Gastrocnemius medialis (tissue), 4 donors: ENCODE measurements at places on chromosomes 5 and 9. TPM values are rescaled to one million over a fixed set of nuclear protein-coding genes. Genes with fewer than 3 reads are reported as not detected.
A peak's percentile ranks its signal among the peaks of the same experiment; 100 is the strongest.

DNA sequence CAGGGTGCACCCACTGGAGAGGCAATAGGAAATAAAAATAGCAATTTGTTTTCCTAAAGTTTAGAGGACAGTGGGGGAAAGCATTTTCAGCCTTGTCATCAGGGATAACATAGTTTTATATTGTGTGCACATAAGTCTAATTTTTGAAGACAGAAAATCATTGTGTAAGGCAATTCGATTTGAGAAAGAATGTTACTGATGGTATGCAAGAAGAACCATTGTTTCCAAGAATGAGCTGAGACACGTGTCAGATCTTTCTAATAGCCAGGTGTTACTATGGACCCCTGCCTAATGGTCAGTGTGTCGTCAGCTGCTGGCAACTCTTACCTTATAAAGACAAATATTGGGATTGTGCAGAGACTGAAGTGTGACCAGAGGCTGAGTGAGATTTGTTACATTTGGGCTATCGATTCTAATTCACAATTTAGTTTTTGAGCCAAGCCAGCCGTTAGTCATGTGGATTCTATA, 67.1 kb upstream of the PPP2R2B start:
- H3K27ac ChIP-seq = no peak overlapping the region
- H3K36me3 ChIP-seq = no peaks in the 10 kb centered on the region
- H3K4me1 ChIP-seq = no peaks in the 10 kb centered on the region
- H3K4me3 ChIP-seq = no peak overlapping the region

DNA sequence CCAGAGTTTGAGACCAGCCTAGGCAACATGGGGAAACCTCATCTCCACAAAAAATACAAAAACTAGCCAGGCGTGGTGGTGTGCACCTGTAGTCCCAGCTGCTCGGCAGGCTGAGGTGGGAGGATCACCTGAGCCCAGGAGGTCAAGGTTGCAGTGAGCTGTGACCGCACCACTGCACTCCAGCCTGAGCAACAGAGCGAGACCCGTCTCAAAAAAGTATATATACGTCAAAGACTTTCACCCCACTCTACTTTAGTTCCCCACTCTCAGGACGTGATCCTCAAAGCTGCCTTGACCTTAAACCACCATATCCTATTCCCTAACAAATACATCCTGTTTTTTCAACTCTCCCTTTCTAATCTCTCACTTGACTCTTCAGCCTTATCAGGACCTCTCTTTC, 41.0 kb downstream of the PCDHGC5 start:
- no peak for DNase-seq
- H3K36me3 ChIP-seq = no peaks in the 10 kb centered on the region
- no peak overlapping the region for H3K4me3 ChIP-seq
- peaks cover 32% of the 10 kb centered on the region for H3K4me1 ChIP-seq
- peak overlapping the region; percentile 79 for H3K27ac ChIP-seq
- H3K27me3 ChIP-seq = no peaks in the 10 kb centered on the region

- no peaks in the 10 kb centered on the region for H3K4me1 ChIP-seq
- H3K27ac ChIP-seq = no peak overlapping the region
- peaks cover 73% of the 10 kb centered on the region for H3K36me3 ChIP-seq
- DNase-seq = peak; percentile 3
- no peaks in the 10 kb centered on the region for H3K27me3 ChIP-seq
- H3K4me3 ChIP-seq = no peak overlapping the region
Observed at GRCh38 chr5:882253-883183, 10.1 kb downstream of the BRD9 start.

- no peak overlapping the region for H3K4me3 ChIP-seq
- H3K27me3 ChIP-seq = no peaks in the 10 kb centered on the region
- H3K4me1 ChIP-seq = no peaks in the 10 kb centered on the region
- H3K27ac ChIP-seq = no peak overlapping the region
- no peaks in the 10 kb centered on the region for H3K36me3 ChIP-seq
Observed at GRCh38 chr9:120344230-120344629, 235.7 kb downstream of the CDK5RAP2 start.

DNA sequence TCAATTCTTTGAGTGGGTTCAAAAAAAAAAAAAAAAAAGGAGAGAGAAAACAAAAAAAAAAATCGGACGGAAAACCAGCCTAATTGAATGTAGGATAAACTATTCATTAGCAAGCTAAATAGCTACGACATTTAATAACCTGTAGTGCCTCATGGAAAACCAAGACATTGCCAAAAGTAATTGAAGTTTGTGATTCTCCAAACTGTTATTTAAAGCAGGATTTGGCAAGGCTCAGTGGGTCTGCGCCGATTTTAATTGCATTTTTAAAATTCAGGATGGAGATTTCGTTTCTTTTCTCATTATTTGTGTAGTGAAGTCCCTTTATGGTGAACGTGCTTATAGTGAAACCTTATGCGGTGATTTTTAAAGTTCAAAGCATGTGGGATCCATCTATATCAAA, 127.2 kb upstream of the NFIB start:
- H3K4me1 ChIP-seq = peaks cover under 1% of the 10 kb centered on the region
- no peaks in the 10 kb centered on the region for H3K27me3 ChIP-seq
- H3K36me3 ChIP-seq = no peaks in the 10 kb centered on the region
- DNase-seq = no peak
- H3K4me3 ChIP-seq = no peak overlapping the region

DNA sequence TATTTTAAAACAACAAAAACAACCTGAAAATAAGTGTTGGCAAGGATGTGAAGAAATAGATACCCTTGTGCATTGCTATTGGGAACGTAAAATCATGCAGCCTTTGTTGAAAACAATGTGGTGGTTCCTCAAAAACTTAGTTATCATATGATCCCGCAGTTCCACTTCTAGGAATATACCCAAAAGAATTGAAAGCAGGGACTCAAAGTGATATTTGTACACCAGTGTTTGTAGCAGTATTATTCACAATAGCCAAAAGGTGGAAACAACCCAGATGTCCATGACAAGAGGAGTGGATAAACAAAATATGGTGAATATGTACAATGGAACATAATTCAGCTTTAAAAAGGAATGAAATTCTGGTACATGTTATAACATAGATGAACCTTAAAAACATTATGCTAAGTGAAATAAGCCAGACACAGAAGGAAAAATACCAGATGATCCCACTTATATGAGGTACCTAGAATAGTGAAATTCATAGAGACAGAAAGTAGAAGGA, 29.0 kb downstream of the IRF1 start:
- DNase-seq = no peak
- no peak overlapping the region for H3K27ac ChIP-seq
- H3K36me3 ChIP-seq = no peaks in the 10 kb centered on the region
- no peaks in the 10 kb centered on the region for H3K27me3 ChIP-seq
- H3K4me1 ChIP-seq = peaks cover 44% of the 10 kb centered on the region
- H3K4me3 ChIP-seq = no peak overlapping the region

DNA sequence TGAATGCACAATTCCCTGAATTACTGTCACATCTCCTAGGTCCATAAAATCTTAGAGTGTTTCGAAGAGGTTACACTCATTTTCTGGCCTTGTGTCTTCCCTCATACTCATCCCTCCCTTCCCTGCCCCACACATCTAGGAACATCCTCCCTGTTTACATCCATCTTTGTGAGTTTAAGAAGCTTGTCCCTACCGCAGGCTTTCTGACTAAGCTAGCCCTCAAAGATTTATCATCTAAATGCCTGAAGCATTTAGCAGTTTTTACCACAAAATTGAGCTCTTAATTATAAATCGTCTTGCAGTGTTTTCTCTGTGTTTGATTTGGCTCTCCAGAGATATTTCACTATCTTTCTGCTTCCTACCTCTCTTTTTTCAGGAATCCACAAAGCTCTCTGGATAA, 374.8 kb downstream of the KIAA0825 start:
- no peak overlapping the region for H3K27ac ChIP-seq
- no peak for DNase-seq
- H3K4me1 ChIP-seq = no peaks in the 10 kb centered on the region
- no peaks in the 10 kb centered on the region for H3K27me3 ChIP-seq

- H3K27ac ChIP-seq = no peak overlapping the region
- H3K4me3 ChIP-seq = no peak overlapping the region
- H3K36me3 ChIP-seq = no peaks in the 10 kb centered on the region
- H3K4me1 ChIP-seq = peaks cover 36% of the 10 kb centered on the region
- H3K27me3 ChIP-seq = no peaks in the 10 kb centered on the region
Observed at GRCh38 chr9:106753155-106753671, 109.8 kb upstream of the ZNF462 start.

GRCh38 chr5:173315495-173316338, 12.5 kb downstream of the STC2 start:
- H3K27me3 ChIP-seq = no peaks in the 10 kb centered on the region
- no peaks in the 10 kb centered on the region for H3K36me3 ChIP-seq
- H3K4me3 ChIP-seq = no peak overlapping the region
- DNase-seq = no peak
- peak overlapping the region; percentile 34 for H3K27ac ChIP-seq
- peaks cover 8% of the 10 kb centered on the region for H3K4me1 ChIP-seq

- no peaks in the 10 kb centered on the region for H3K27me3 ChIP-seq
- no peak overlapping the region for H3K27ac ChIP-seq
- no peak for DNase-seq
- no peak overlapping the region for H3K4me3 ChIP-seq
- H3K4me1 ChIP-seq = no peaks in the 10 kb centered on the region
- H3K36me3 ChIP-seq = no peaks in the 10 kb centered on the region
Observed at GRCh38 chr5:43774881-43775399, 172.0 kb downstream of the NNT start.

DNA sequence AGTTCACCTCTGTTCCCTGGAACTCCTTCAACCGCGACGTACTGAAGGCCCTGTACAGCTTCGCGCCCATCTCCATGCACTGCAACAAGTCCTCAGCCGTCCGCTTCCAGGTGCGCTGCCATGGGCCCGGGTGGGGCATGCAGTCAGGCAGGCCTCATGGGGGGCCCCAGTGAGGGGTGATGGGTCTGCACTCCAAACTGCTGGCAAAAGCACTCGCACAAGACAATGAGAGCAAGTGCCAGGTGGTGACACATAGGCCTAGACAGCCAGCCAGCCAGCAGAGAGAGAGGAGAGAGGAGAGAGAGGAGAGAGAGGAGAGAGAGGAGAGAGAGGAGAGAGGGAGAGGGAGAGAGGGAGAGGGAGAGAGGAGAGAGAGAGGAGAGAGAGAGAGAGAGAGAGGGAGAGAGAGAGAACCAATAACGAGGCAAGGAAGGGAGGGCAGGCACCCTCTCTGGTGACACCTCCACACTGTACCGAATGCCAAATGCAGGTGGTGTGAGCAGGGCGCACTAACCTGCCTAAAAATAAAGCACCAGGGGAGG, 21.0 kb downstream of the DBH start:
- H3K27ac ChIP-seq = no peak overlapping the region
- no peaks in the 10 kb centered on the region for H3K4me1 ChIP-seq
- H3K36me3 ChIP-seq = no peaks in the 10 kb centered on the region
- no peak overlapping the region for H3K4me3 ChIP-seq
- peaks cover 57% of the 10 kb centered on the region for H3K27me3 ChIP-seq
- no peak for DNase-seq

GRCh38 chr9:1298046-1298445, 247.9 kb downstream of the DMRT2 start:
- no peak for DNase-seq
- no peaks in the 10 kb centered on the region for H3K36me3 ChIP-seq
- H3K27ac ChIP-seq = no peak overlapping the region
- no peaks in the 10 kb centered on the region for H3K4me1 ChIP-seq
- H3K4me3 ChIP-seq = no peak overlapping the region
- no peaks in the 10 kb centered on the region for H3K27me3 ChIP-seq

DNA sequence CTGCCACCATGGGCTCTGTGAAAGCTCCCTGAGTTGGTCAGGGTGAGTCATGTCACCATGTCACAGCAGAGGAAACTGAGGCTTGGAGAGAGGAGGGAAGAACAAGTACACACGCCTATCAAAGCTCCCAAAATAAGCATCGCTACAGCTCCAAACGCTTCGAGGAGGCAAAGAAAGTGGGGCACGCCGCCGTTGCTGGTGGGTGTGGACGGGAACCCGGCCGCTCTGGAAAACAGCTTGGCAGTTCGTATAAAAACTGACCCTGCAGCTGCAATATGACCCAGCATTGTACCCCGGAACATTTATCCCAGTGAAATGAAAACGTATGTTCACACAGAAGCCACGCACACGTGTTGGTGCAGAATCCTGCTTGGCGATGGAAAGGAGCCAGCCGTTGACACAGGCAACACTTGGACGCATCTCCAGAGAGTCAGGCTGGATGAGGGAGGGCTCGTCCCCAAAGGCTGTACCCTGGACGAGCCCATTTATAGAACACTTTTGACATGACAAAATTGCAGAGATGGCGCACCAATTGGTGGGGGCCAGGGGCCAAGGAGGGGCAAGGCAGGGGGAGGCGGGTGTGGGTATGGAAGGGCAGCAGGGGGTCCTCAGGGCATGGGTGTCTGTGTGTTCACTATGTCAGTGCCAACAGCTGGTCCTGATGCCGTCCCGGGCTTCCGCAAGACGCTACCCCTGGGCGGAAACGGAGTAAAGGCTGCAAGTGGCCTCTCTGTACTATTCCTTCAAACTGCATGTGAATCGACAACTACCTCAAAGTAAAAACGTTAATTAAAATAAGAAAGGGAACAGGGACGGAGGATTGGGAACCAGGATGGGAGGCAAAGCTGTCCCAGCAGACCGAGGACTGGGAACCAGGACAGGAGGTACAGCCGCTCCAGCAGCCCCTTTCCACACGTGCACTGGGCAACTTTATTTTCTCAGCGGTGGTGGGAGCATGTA, 173.0 kb downstream of the OLFM1 start:
- H3K4me3 ChIP-seq = no peak overlapping the region
- no peak for DNase-seq
- H3K27ac ChIP-seq = no peak overlapping the region
- peaks cover 24% of the 10 kb centered on the region for H3K27me3 ChIP-seq
- no peaks in the 10 kb centered on the region for H3K36me3 ChIP-seq
- H3K4me1 ChIP-seq = no peaks in the 10 kb centered on the region

DNA sequence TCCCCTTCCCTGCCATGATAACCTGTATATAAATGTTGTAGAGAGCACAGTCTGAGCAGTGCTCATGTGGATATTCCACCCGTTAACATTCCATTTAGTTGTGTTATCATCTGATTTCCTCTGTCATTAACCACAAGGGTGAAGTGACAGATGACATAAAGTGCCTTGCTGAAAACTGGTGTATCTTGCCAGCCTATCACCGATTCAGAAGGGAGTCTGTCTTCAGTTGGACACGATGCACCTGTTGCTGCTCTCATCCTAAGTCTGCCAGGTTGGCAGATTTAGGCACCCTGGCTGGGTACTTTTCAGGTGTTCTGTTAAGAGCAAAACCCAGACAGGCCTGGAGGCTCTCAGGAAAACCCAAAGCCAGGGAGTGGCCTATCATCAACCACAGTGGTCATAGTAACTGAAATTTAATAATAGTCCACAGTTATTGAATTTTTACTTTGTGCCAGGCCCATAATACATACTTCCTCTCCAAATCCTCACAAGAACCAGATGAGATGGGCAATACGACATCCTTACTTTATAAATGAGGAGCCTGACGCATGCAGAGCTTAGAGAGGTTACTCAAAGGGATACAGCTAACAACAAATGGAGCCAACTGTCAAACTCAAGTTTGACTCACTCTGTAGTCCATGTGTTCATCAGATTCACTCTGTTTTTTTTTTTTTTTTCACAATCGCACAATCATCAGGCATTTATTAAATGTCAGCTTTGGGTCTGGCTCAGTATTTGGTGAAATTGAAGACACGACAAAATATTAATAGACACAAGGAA, 100.7 kb upstream of the SPRY4 start:
- peaks cover 12% of the 10 kb centered on the region for H3K4me1 ChIP-seq
- no peaks in the 10 kb centered on the region for H3K36me3 ChIP-seq
- DNase-seq = no peak
- no peak overlapping the region for H3K4me3 ChIP-seq
- peak overlapping the region; percentile 57 for H3K27ac ChIP-seq

GRCh38 chr5:136191304-136192014, 1.5 kb downstream of the SMIM32 start:
- H3K27ac ChIP-seq = no peak overlapping the region
- peak overlapping the region; percentile 49 for H3K4me3 ChIP-seq
- peaks cover 16% of the 10 kb centered on the region for H3K36me3 ChIP-seq
- H3K4me1 ChIP-seq = peaks cover 18% of the 10 kb centered on the region
- no peak for DNase-seq
- H3K27me3 ChIP-seq = peaks cover 7% of the 10 kb centered on the region

SH3TC2 gene
- not detected for total RNA-seq

FCN2 gene
- total RNA-seq = not detected

NR2F1 gene
- total RNA-seq = not detected
